ENCODE measurements at places on chromosomes 1 and 21.

DNA sequence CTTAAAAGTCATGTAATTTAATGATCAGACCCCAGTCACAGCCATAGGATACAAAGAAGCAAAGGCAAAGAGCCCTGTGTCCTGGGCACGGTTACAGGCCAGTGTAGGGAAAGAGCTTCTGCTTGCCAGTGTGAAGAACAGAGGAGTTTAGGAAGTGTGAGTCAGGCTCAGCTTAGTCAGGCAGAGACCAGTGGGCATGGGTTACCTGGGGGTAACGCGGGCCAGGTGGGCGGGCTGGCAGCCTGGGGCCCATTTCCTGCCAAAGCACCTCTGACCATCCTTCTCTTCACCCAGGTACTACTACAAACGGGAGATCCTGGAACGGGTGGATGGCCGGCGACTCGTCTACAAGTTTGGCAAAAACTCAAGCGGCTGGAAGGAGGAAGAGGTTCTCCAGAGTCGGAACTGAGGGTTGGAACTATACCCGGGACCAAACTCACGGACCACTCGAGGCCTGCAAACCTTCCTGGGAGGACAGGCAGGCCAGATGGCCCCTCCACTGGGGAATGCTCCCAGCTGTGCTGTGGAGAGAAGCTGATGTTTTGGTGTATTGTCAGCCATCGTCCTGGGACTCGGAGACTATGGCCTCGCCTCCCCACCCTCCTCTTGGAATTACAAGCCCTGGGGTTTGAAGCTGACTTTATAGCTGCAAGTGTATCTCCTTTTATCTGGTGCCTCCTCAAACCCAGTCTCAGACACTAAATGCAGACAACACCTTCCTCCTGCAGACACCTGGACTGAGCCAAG is 4.7 kb downstream of the ELF3 start:
- no peak for DNase-seq

GRCh38 chr1:15690317-15690716 is 6.2 kb downstream of the PLEKHM2 start:
- DNase-seq: no peak

GRCh38 chr1:6184083-6184783 is 4.1 kb upstream of the CHD5 start:
- no peak for DNase-seq

DNA sequence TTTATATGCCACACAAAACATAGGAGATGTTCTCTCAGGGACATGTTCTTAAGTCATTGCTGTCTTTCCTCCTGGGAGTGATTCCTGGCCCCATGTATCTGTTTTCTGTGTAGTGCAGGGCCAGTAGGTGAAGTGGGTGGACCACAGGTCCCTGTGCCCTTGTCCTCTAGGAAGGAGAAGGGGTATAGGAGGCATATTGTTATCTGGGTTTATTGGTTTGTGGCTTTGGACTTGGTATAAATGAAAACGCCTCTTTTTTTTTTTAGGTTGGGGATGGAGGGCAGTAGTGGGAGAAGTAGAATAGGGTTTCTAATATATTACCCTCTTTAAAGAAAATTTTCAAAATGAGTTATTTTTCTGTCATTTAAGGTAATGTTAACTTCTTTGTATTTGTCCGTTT is 29.4 kb downstream of the DYRK1A start:
- DNase-seq: no peak

DNA sequence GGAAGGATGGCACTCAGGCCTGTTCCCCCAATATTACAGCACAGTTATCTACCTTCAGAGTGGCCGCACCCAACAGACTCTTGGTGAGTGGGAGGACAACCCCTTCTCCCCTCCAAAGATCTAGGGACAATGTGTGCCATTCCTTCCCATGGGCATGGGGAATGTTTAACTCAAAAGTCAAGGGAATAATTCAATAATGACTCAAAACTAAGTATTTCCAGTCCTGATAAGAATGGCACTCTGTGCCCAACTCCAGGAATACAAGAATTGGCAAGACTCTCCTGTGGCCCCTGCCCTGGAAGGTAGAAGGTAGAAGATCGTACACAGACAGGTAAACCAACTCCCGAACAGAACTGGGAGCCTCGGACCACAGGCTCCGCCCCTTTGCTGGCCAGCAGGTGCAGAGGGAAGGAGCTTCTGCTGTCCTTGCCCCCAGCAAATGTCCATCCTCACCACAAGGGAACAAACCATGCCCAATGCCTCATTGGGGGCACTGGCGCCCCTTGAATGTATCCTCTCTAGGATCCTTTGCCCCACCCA is 514.0 kb downstream of the NPHP4 start:
- no peak for DNase-seq

DNA sequence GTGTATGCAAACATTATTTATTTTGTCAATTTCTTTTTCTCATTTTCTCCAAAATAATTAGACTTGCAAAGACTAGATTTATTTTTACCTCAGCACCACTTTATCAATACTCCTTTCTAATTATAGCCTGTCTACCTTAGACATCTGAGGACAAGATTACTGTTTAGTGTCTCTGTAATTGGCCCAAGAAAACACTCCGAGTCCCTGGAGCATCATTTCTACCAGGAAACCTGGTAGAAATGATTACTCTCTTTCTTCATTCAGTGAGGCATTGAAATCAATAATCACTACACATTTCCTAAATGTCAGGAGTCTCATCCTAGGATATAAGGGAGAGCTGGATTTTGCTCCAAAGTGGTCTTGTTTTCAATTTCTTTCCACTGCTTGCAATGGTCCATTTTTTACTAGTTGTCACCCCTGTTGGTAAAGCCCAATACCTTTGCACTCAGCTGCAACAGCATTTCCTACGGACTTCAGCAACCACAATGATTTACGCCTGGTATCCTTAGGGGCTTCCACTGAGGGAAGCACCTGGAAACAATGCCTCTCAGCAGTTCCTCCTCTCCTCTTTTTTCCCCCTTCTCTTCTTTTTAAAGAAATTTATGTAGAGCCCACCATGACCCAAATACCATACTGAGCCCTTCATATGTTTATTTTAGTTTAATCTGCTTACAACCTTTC is 64.6 kb downstream of the GRIK1 start:
- no peak for DNase-seq

Data from stimulated activated CD4-positive, alpha-beta T cell treated with anti-CD3 and anti-CD28 coated beads, Interleukin-1b, Interleukin-23, amount 100 ng/mL, for 1 hour (primary cell).